Fibroblast of mammary gland (primary cell): ENCODE measurements at places on chromosomes 12 and 14.

GRCh38 chr14:103155010-103155409, 31.7 kb downstream of the TNFAIP2 start:
- DNase-seq = peak; percentile 79

GRCh38 chr14:92040431-92041051, 682 bp upstream of the TRIP11 start:
- DNase-seq = peak; percentile 66

DNA sequence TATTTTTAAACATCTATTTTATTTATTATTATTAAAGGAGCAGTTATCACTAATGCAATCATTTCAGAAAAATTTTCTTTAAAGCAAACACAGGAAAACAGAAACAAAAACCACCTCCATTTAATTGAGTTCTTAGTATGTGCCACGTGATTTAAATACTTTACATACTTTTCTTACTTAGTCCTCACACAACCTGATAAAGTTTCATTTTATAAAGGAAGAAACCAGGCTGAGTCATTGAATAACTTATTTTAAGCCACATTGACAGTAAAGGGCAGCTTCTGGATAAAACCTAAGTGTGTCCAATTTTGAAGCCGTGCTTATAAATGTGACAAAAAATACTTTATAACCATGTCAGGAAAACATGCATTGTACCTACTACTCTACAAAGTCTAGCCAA, 57.1 kb upstream of the PCED1B start:
- peak; percentile 61 for DNase-seq

DNA sequence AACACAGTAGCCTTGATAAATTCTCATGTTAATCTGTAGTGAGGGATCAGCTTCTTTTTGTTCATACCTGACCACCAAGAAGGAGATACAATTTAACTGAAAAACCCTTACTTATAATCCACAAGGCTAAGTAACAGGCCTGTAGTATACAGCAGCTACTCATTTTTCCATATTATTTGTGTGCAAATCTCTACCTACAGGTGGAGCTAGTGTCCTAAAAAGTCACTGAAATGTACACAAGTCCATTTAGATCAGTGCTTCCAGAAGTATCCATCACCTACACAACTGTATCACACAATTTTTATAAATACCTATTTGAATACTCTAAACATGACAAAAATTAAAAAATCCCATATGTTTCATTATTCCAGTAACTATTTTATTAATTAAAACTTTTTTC, 173.2 kb downstream of the SLC35F4 start:
- peak; percentile 78 for DNase-seq

DNA sequence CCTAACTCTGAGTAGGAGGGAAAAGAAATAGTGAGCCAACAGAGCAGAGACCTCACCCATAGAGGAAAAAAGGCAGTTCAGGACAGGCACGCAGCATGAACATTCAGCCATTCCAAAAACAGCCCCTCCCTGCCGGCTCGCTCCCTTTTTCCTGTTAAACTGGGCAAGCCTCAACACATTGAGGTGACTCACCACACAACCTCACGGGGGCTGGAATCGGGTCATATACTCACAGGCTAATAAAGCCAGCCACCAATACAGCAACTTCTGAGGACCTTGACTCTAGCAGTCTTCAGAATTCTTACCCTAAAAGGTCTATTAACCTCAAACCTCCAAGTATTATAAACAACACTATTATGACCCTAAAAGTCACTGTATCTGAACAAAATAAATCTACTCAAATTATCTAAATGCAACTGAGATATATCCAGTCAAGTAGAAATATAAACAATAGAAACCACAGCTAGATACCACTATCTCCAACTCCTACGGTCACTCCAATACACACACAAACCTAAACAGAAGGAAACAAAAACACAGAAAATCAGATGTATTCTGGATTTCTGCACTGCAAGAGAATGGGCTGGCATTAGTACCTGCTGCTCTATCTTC, 6.3 kb downstream of the YBX3 start:
- peak; percentile 92 for DNase-seq

DNA sequence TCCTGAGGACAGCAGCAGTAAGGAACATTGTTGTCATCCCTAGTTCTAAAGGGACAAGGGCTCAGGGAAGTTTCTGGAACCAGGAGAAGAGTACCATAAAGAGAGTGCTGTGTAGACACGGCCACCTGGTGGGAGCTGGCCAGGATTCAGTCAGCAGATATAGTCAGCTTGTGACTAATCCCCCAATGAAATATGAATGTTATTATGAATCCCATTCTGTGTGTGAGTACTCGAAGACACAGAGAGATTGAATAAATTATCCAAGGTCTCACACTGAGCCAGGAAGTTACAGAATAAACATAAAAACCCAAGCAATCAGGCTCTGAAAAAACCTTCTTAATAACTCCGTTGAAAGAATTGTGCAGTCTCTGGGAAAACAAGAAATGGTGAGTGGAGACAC, 1359.5 kb downstream of the AACS start:
- DNase-seq = no peak

DNA sequence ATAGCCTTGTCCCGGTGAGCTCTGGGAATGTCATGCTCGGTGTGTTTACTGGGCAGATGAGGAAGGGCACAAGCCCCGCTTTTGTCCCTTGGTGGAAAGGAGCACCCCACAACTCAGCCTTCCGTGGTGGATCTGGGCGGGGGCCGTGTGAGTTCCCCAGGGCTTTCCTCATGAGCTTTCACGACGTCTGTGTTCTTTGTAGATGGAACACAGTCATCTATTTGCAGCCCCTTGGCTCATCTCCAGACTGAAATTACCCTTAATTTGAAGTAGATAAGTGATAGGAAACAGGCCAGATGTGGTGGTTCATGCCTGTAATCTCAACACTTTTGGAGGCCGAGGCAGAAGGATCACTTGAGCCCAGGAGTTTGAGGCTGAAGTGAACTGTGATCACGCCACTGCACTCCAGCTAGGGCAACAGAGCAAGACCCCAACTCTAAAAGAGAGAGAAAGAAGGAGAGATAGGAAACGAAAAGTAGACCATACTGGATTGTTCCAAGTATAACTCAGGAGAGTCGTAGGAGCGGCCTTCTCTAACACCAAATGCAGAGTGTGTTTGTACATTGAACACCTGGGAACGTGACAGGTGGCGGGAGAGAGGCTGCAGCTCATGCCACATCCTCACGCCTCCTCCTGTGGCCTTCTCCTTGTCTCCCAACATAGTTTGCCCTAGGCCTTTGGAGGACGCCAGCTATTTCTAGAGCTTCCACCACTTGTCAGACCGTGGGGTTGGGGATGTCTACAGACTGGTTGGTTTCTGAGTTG, 8.8 kb downstream of the P2RX4 start:
- no peak for DNase-seq

- peak; percentile 28 for DNase-seq
Observed at GRCh38 chr12:18706798-18707197, 31.0 kb downstream of the PLCZ1 start.

DNA sequence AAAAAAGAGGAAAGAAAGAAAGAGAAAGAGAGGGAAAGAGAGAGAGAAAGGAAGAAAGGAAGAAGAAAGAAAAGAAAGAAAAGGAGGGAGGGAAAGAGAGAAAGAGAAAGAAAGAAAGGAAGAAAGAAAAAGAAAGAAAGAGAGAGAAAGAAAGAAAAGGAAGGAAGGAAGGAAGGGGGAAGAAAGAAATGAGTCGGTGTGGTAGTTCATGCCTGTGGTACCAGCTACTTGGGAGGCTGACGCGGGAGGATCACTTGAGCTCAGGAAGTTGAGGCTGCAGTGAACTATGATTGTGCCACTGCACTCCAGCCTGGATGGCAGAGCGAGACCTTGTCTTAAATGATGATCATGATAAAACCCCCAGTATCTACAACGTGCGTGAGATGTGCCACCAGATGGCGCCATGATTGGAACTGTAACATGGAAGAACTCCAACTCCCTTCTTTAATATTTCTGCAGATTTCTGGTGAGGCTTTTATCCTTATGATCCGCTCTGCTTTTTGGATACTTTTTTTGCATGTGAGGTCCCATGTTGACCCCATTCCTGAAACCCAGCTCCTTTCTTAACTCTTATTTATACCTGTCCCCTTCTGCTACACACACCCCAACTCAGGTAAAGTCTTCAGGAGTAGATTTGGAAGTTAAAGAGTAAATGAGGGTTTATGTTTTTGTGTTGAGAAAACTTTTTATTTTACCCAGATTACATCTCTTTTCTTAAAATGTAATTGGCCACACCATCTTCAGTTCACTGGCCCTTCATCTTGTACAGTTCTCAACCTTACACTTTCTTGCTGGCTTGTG, 25.6 kb downstream of the RNASE10 start:
- DNase-seq = peak; percentile 78

DNA sequence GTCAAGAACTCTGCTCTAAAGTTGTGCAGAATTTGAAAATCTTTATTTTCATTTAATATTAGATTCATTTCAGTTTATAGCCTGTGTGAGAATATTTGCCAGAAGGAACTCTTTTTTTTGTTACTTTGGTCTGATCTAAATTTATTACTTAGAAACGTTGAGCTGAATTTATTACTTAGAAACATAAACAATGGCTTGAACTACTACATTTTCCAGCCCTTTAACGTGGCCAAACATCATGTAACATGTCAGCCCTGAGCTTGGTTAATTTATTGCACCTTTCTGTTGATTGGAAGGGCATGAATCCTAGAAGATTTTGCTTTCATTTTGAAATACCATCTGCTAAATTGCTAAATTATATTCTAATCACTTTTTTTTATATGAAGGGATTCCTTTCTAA, 241.4 kb downstream of the TMEM117 start:
- DNase-seq = no peak

DNA sequence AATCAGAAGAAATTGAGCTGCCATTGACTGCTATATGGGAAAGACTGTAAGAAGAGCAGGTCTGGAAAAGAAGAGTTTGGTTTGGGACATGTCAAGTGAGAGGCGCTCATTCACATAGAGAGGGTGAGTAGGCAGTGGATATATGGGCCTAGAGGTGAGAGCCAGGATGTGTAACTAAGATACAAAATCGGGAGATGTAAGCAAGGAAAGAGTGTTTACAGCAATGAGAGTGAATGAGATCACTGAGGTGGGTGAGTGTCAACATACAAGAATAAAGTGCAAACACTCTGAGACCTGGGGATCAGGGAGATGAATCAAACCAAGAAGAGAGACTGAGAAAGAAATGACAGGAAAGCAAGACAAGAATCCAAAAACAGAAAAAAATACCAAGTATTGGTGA, 58.0 kb upstream of the RTRAF start:
- DNase-seq = no peak

- DNase-seq = no peak
Observed at GRCh38 chr12:50313256-50313931, 30.1 kb upstream of the LIMA1 start.

DNA sequence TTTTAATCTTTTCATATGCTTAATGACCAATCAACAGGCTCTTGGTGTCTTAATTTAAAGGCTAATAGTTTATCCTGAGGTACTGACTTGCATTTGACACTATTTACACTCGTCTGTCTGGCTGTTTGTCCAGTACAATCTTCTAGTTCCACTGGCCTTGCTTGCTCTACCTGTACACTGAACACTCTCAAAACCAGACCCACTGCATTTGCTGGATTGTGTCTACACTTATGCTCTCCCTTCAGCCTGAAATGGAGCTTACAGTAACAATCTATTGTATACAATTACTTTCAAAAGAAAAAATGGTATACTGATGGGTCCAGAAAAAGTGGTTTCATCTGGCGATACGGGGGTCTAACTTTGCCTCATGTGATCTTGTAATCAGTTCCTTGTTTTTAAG, 2.3 kb upstream of the ACSS3 start:
- no peak for DNase-seq

- no peak for DNase-seq
Observed at GRCh38 chr14:39939023-39939422, 506.8 kb upstream of the FBXO33 start.

DNA sequence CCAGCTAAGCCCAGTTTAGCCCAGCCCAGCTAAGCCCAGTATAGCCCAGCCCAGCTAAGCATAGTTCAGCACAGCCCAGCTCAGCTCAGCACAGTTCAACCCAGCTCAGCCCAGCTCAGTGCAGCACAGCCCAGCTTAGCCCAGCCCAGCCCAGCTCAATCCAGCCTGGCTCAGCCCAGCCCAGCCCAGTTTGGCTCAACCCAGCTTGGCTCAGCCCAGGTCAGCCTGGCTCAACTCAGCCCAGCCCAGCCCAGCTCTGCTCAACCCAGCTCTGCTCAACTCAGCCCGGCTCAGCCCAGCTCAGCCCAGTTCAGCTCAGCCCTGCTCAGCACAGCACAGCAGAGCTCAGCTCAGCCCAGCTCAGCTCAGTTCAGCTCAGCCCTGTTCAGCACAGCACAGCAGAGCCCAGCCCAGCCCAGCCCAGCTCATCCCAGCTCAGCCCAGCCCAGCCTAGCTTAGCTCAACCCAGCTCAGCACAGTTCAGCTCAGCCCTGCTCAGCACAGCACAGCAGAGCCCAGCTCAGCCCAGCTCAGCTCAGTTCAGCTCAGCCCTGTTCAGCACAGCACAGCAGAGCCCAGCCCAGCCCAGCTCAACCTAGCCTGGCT, 330.9 kb downstream of the TMEM121 start:
- no peak for DNase-seq

GRCh38 chr12:44500423-44500822, 375.7 kb downstream of the NELL2 start:
- no peak for DNase-seq

DNA sequence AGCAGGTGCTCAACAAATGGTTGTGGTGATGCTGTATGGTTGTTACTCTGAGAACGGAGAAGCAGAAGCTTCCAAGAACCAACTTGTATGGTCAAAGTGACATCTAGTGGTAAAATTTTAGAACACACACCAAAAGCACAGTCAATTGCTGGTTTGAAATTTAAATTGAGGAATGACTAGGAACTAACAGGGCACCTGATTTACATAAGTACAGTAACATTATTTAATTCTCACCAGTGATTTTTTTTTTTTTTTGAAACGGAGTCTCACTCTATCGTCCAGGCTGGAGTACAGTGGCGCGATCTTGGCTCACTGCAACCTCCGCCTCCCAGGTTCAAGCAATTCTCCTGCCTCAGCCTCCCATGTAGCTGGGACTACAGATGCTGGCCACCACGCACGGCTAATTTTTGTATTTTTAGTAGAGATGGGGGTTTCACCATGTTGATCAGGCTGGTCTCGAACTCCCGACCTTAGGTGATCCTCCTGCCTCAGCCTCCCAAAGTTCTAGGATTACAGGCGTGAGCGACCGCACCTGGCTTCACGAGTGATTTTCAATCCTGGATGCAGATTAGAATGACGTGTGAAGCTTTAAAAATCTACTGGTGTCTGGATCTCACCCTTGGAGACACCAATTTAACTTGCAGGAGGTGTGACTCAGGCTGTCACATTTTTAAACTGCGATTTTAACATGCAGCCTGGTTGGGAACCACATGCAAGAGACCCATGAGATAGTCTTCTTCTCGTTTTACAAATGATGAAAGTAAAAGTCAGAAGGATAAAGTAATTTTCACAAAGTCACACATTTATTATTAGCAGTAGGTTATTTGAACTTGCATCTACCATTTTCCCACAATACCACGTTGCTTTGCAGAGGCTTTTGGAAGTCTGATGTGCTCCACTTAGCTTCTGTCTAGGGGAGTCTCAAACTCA, 14.1 kb upstream of the NUMB start:
- peak; percentile 86 for DNase-seq

DNA sequence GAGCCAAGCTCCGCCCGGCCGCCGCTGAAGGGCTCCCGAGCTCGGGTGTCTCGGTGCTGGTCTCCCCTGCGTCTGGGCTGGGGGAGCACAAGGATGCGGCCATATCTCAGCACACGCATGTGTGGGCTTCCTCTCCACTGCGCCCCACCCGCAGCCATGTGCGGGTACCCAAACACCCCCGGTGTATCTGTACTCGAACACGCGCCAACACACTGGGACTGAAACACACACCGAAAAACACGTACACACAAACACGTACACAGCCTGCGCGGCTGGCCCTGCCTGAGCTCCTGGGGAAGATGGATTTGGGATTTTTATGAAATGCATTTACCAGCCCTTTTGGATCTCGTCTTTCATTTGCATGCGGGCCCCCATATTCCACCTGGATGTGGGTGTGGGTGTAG, 897 bp upstream of the TBX3 start:
- no peak for DNase-seq
